AG04450 (cell line): ENCODE measurements at places on chromosomes 3 and 15. TPM values are rescaled to one million over a fixed set of nuclear protein-coding genes. Genes with fewer than 3 reads are reported as not detected.

LRTM1 gene
- polyA plus RNA-seq = not detected in 2 replicates

GRCh38 chr3:46943237-46944187, 33.0 kb downstream of the CCDC12 start:
- no peak for DNase-seq

GRCh38 chr15:25486051-25486450, 47.2 kb upstream of the UBE3A start:
- DNase-seq = no peak

GRCh38 chr3:189457201-189457607, 174.0 kb upstream of the TP63 start:
- DNase-seq = no peak

PLA2G4D gene
- not detected in 2 replicates for polyA plus RNA-seq

DNA sequence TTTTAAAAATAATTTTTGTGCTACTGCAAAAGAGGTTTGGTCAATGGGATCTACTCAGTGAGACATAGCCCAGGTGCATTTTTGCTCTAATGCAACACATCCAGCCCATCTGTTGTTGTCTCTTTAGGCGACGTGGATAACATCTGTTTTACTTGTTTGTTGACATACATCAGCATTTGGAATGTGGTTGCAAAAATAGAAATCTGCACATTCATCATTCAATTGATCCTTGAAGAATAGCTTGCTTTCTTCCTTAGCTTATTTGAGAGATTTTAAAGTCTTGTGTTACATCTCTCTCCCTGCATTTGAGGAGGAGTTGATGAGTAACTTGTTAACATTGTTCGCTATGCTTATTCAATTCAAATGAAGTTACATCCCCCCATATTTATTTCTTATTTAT, 1202.3 kb downstream of the NSUN3 start:
- no peak for DNase-seq

GRCh38 chr15:98826658-98827057, 178.3 kb downstream of the IGF1R start:
- no peak for DNase-seq

CYP1A2 gene
- not detected in 2 replicates for polyA plus RNA-seq

CCR5 gene
- not detected in 2 replicates for polyA plus RNA-seq

GOLGA8G gene
- polyA plus RNA-seq = not detected in 2 replicates

GRCh38 chr3:71346061-71346460, 237.5 kb downstream of the FOXP1 start:
- no peak for DNase-seq
